ENCODE measurements at places on chromosomes 1 and 21.

GRCh38 chr1:189880135-189880534 lies 597.5 kb downstream of the BRINP3 start:
- DNase-seq: no peak

DNA sequence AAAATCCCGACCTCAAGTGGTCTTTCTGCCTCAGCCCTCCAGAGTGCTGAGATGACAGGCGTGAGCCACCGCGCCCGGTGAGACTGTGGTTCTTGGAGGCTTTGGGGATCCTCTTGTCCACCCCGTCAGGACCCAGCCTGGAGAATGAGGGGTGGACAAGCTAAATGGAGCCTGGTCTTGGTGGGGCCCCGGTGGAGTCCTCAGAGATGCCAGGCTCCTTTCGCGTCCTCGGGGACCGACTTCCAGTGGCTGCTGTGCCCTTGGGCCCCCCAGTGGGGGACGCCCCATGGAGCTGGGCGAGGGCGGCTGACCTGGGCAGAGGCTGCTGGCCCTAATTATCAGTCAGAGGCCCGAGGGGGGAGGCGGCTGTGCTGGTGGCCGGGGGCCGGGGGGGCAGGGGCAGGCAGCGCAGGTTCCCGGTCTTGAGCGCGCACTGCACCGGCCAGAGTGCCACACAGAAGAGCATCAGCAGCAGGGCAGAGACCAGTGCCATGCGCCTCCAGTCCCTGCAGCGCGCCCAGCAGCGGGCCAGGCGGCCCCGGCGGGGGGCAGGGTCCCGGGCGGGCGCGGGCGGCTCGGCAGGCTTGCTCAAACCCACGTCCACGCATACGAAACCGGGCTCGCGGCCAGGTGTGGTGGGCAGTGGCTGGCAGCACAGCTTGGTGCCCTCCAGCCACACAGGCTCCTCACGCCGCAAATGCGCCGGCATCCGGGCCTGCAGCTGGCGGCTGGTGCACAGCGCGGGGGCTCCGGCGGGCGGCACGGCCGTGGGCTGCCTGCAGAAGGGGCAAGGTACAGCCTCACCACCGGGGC lies 2.4 kb downstream of the RNF223 start:
- no peak for DNase-seq

GRCh38 chr1:230175839-230176238 lies 108.8 kb downstream of the GALNT2 start:
- DNase-seq: no peak

DNA sequence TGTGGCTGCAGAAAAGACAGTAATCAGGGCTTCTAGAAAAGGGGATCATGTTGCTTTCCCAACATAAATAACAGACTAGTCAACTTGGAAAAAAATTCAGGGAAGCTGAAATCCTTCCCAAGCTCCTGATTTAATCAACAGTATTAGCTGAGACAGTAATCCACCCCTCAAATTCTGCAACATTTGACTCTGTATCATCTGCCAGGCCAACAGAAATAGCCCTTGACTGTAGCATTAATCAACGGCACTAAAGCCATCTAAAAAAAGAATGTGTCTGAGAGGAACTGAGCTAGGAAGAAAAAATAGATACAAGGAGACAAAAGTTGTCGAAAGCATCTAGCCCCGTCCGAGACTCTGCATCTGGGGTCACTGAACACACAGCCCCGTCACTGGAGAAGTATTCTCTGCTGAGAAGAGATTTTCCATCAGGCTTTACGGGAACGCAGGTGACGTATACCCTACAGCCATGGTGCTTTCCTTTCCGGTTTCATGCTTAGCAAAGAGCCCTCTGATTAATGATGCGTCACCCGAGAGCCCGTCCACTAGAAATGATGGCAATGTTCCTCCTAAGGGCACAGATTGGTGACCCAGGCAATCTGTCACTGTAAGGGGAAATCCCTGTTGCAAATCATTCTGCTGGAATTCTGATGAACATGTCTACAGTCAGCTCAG lies 42.1 kb upstream of the TP53BP2 start:
- DNase-seq: peak; percentile 93
